B cell (primary cell): ENCODE measurements at places on chromosomes 2 and 18. TPM values are rescaled to one million over a fixed set of nuclear protein-coding genes. Genes with fewer than 3 reads are reported as not detected.
A peak's percentile ranks its signal among the peaks of the same experiment; 100 is the strongest.

DNA sequence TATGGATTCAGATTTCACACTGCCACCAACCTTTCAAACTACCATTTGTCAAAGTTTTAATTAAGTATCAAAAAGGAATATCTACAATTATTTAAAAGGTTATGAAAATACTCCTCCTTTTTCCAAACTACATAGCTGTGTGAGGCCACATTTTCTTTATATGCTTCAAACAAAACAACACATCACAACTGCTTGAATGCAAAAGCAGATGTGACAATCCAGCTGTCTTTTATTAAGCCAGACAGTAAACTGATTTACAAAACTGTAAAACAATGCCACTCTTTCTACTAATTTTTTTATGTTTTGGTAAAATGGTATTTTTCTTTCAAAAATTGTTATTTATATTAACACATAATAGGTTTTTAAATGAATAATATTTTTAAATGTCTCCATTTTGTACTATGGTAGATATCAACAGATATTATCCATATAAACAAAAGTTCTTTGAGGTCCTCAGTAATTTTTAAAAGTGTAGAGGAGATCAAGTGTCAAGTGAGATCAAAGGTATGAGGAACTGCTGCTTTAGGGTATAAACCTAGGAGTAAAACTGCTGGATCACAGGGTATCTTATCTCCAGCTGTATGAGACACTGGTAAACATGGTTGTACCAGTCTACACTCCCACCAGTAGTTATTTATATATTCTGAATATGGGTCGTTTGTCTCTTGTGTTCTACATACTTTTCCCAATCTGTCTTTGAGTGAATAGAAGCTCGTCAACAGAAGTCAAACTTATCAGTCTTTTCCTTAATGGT, 68.8 kb upstream of the SERTAD2 start:
- no peak for DNase-seq
- H3K4me1 ChIP-seq = peaks cover 30% of the 10 kb centered on the region
- H3K27ac ChIP-seq = no peak overlapping the region
- no peaks in the 10 kb centered on the region for H3K27me3 ChIP-seq

DNA sequence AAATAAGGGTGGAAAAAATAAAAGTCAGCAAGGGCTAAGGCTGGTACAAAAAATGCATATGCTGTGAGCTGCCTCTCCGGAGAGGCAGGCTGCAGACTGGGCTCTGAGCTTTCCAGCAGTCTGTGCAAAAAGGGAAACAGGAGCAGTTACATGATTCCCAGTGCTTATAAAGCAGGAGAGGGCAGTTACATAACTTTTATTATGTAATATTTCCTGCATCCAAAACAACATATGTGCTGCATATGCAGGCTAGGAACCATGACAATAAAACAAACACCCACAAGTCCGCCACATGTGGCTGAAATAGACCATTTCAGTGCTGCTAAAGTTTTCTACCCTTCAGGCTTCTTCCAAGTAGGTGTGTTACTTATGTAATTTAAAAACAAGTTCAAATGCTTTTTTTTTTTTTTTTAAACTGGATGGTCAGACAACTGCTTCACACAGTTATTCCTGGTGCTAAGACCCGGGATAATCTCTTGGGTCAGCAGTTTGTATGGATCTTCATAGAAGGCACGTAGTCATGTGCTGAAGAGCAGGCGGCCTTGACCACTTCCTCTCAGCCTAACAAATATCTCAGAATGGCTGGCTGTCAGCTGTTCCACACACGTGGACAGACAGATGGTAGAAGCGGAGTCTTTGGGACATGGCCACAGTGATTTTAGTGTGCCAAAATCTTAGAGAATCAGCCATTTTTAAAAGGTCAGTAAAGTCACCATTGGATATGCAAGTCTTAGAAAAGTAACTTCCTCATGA, 43.5 kb downstream of the ARMC9 start:
- no peak for DNase-seq
- no peaks in the 10 kb centered on the region for H3K4me1 ChIP-seq
- no peak overlapping the region for H3K4me3 ChIP-seq
- no peaks in the 10 kb centered on the region for H3K27me3 ChIP-seq

DNA sequence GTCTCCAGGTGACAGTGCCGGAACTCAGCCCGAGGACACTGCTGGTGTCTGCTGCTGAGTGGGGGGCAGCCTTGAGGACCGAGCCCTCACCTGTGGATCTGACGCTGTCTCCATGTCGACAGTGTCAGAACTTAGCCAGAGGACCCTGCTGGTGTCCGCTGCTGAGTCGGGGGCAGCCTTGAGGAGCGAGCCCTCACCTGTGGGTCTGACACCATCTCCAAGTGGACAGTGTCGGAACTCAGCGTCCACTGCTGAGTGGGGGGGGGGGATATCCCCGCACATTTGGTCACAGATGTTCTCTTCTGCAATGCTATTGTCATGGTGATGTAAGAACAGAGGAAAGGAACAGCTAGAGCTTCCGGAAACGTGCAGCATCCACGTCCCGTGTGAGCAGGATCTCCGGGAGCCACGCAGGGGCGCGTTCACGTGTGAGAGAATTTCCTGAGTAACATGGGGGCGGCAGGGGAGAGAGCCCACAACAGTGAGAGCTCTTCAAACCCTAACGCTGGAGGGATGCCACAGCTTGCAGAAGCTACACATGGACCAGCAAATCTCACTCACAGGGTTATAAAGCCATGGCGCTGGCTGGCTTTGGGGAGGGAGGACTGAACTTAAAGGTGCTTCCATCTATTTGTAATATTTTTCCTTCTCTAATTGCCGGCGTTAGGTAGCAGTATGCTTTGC, 250.7 kb upstream of the SALL3 start:
- H3K27me3 ChIP-seq = no peaks in the 10 kb centered on the region
- no peaks in the 10 kb centered on the region for H3K36me3 ChIP-seq
- H3K4me3 ChIP-seq = no peak overlapping the region

The ARHGEF33 gene
- total RNA-seq = 0.20 and 1.5 TPM in 2 replicates

The PSMA8 gene
- total RNA-seq = 0.91 and 1.0 TPM in 2 replicates

GRCh38 chr18:34075963-34076860, 148.5 kb downstream of the NOL4 start:
- H3K27me3 ChIP-seq = no peaks in the 10 kb centered on the region
- H3K4me1 ChIP-seq = no peaks in the 10 kb centered on the region
- no peak overlapping the region for H3K4me3 ChIP-seq
- no peak for DNase-seq
- H3K36me3 ChIP-seq = no peaks in the 10 kb centered on the region
- no peak overlapping the region for H3K27ac ChIP-seq

The LCT gene
- 0.07 and 0.10 TPM in 2 replicates for total RNA-seq

DNA sequence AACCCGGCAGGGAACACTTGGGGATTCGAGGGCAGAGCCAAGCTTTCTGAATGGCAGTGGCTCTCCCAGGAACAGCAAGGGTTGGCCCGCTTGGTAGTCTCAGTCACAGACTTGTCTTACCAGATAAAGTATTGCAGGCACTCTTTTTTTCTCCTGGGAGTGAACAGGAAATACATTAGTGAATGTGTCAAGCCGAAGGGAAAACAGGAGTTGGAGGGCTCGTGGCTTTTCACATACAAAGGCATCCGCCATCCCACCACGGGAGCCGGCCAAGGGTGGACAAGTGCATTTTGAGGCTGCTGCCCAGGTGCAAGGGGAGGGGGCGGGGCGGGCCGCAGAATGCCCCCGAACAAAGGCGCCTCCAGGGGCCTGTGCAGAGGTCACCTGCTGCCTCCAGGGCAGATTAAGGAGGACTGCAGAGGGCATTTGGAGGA, 163.3 kb upstream of the SIX3 start:
- peaks cover 33% of the 10 kb centered on the region for H3K4me1 ChIP-seq
- no peaks in the 10 kb centered on the region for H3K36me3 ChIP-seq
- H3K4me3 ChIP-seq = peak overlapping the region; percentile 67
- H3K27ac ChIP-seq = peak overlapping the region; percentile 25
- DNase-seq = no peak
- H3K27me3 ChIP-seq = no peaks in the 10 kb centered on the region

DNA sequence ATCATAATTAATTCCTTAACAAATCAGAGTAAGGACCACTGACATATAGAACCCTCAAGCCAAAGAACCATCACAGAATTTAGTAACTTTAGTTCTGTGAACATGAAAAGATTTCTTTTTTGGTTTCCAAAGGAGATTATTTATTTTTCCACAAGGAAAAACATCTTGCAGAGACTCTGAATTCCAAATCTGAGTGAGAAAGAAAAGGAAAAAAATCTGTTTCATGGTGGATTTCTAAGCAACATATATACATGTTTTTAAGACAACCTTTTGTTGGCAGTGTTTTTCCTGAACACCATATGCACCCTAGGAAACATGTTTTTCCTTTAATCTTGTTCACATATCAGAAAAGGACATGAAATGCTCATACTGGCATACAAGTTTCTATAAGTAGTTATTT, 149.8 kb downstream of the AGPS start:
- H3K27ac ChIP-seq = no peak overlapping the region
- H3K4me1 ChIP-seq = no peaks in the 10 kb centered on the region
- no peaks in the 10 kb centered on the region for H3K36me3 ChIP-seq
- DNase-seq = no peak

The HAAO gene
- 17.6 and 21.0 TPM in 2 replicates for total RNA-seq

DNA sequence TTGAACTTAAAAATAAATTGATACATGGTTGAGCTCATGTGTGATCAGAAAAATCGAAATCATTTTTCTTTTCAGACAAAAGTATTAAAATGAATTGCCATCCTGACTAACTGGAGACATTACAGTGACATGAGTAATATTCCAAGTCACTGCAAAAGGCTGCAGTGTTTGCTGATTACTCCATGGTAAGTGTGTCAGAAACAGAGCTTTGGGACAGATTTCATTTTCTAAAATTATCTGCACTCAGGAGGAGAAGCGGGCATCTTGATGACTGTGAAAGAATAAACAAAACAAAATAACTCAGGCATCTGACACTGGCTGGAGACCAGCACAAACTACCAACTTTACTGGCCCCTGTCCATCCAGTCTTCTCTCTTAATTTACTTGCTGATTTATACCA, 312.3 kb upstream of the PIK3C3 start:
- H3K4me3 ChIP-seq = no peak overlapping the region
- no peak overlapping the region for H3K27ac ChIP-seq
- DNase-seq = no peak
- no peaks in the 10 kb centered on the region for H3K36me3 ChIP-seq
- H3K27me3 ChIP-seq = no peaks in the 10 kb centered on the region

DNA sequence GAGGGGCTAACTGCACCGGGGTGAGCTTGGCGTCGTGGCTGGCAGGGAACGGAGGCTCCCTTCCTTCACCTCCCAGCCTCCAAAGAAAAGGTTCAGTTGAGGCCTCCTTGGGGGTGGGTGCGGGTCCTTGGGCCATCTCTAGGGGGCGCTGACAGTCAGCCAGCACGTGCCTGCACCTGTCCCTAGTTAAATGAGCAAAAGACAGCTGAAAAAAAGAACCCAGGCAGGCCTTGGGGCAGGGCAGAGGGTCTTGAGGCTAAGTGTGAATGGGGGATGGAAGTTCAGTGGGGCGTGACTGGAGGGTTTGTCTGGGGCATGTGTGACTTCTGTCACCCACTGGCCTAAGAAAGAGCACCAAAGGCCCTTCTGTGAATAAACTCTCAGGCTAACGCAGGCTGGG, 56.4 kb downstream of the ZFP36L2 start:
- peak overlapping the region; percentile 91 for H3K27ac ChIP-seq
- H3K36me3 ChIP-seq = no peaks in the 10 kb centered on the region
- H3K27me3 ChIP-seq = no peaks in the 10 kb centered on the region

GRCh38 chr2:137987011-137987410, 22.7 kb downstream of the HNMT start:
- no peaks in the 10 kb centered on the region for H3K4me1 ChIP-seq
- H3K27ac ChIP-seq = no peak overlapping the region
- H3K36me3 ChIP-seq = no peaks in the 10 kb centered on the region

DNA sequence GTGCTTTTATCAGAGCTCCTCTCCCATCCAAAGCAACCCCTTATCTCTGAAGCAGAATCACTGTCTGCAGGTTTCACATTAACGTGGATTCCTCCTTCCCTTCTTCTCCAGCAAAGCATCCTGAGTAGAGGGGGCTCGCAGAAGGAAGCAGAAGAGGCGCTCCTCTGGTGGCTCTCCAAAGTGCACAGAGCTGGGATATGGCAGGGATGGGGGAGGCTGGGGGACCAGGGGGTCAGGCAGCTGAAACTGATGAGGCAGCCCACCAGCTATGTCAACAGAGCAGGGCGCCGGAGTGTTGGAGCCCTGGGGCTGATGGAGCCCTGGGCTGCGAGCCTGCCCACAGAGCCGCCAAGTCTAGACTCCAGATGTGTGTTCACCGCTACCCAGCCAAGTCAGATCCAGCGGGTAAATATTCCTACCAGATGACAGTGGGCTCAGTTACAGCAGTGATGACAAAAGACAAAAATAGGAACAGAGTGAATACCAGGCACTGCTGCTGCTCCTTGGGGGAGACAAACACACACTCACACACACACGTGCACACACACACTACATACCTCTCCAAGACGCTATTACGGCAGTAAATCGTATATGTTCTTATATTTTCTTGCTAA, 678.3 kb upstream of the ID2 start:
- no peak overlapping the region for H3K4me3 ChIP-seq
- no peak for DNase-seq
- H3K27me3 ChIP-seq = no peaks in the 10 kb centered on the region
- no peak overlapping the region for H3K27ac ChIP-seq
- no peaks in the 10 kb centered on the region for H3K36me3 ChIP-seq
- no peaks in the 10 kb centered on the region for H3K4me1 ChIP-seq

The POTEI gene
- not detected in 2 replicates for total RNA-seq

The SALL3 gene
- total RNA-seq = not detected in 2 replicates

DNA sequence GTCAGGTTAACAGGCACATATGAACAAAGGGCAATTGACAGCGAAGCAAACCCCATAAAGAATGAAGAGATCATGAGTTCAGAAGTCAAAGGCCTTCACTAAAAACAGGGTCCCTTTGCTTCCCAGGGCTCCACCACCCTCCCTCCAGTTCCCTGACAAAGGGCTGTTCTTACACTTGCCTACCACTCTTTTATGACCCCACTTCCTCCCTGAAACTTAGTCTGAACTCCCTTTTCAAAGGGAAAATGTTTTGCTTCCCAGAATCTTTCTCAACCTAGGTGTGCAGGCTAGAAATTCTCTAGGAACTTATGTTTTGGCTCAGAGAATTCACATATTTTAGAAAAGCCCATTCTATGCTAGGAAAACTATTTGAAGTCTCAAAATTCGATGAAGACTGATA, 86.0 kb upstream of the ITGA4 start:
- no peaks in the 10 kb centered on the region for H3K27me3 ChIP-seq
- H3K36me3 ChIP-seq = no peaks in the 10 kb centered on the region
- peaks cover 21% of the 10 kb centered on the region for H3K4me1 ChIP-seq
- H3K27ac ChIP-seq = no peak overlapping the region
- no peak for DNase-seq

DNA sequence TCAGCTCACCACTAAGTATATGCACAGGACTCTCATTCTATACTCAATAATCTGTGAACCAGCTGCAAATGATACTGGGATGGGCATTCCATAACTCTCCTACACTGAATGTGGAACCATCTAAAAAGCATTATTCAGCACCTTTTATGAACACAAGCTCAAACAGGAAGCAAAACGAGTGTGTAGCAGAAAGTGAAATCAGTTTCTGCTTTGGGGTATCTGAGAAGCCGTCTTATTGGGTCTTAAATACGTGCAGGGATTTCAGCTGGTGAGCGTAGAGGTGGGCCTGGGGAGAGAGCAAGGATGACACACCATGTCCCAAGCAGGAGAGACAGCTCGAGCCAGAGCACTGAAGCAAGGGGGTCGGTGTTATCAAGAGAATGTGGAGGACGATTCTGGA, 120.0 kb upstream of the TTN start:
- H3K36me3 ChIP-seq = no peaks in the 10 kb centered on the region
- no peak overlapping the region for H3K4me3 ChIP-seq
- H3K27ac ChIP-seq = no peak overlapping the region
- no peaks in the 10 kb centered on the region for H3K27me3 ChIP-seq
